NCI-H1105 treated with DMSO at 0.1 percent for 48 hours (cell line): ENCODE measurements at places on chromosomes 12 and 14.
A peak's percentile ranks its signal among the peaks of the same experiment; 100 is the strongest.

GRCh38 chr12:98154850-98155249 lies 360.5 kb upstream of the TMPO start:
- DNase-seq, result peak; percentile 77

GRCh38 chr14:72517736-72518135 lies 376.2 kb downstream of the DPF3 start:
- no peak for DNase-seq

DNA sequence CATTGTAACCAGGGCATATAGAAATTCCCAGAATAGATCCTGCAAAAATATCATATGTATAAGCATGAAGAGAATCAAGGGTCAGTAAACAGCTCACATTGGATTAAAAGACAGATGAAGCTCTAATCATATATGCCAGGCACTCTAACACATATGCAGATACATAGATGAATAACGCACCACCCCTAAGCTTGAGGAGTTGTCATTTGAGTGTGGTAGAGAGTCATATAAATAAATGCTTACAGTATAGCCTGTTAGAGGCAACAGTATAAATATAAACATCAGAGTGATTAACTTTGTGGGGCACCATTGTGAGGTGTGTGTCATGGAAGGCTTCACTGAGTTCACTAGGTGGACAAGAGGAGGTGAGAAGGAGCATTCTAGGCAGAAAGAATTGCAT lies 346.7 kb upstream of the PRICKLE1 start:
- no peak for DNase-seq

- no peak for DNase-seq
These were observed 99.2 kb downstream of the PHETA1 start for GRCh38 chr12:111269718-111270117.

DNA sequence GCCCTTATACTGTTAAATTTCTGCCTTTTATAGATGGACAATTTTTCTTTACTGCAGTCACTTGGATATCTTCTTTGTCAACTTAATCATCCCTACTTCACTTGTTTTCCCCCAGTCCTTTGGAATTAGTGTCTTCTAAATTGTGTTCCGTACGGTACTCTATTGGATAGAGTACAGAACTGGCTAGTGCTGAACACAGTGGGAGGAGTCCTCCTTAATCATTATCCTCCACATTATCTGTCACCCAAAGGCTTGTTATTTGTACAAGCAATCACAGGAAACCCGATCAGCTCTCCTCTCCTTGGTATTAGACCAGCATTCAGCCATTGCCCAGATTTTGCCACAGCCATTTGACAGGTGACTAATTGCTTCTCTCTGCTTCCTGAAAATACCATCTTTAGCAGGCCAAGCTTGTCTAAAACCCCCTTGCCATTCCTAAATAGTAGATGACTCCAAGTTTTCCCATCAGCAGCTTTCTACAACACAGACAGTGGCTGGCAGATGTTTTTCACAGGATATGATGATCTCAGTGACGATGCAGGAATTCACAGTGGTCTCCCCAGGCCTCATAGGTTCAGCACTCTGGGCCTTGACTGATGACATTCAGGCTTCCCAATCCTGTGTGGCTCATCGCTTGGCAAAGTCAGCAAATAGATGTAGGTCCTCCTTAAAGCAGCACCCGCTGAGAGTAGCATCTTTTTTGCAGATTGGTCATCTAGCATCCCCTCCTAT lies 216.0 kb upstream of the RGS6 start:
- peak; percentile 18 for DNase-seq

DNA sequence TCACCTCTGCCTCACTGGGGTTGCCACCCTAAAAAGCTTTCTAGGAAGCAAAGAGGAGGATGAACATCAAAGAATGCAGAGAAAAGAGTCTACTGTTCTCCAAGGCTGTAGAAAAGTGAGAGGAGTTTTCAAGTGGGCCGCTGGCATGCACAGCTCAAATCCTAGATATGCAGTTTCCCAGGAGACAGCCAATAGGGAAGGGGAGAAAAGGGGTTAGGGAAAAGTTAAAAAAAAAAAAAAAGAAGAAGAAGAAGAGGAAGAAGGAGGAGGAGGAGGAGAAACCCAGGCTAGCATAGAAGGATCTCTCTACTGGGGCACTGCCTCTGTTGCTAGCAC lies 682 bp downstream of the BATF start:
- no peak for DNase-seq

DNA sequence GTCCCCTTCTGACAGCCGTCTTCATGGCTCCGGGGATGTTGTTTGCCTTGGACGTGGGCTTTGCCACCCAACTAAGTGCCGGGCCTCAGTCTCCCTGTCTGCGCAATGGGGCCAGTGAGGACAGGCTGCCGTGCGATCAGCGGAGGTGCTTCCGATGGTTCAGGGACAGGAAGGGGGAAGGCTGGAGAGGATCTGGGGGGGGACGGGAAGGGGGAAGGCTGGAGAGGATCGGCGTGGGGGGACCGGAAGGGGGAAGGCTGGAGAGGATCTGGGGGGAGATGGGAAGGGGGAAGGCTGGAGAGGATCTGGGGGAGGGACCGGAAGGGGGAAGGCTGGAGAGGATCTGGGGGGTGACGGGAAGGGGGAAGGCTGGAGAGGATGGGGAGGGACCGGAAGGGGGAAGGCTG lies 3.4 kb downstream of the MMP17 start:
- peak; percentile 28 for DNase-seq

- DNase-seq, result no peak
These were observed 11.9 kb downstream of the PTPRO start for GRCh38 chr12:15334225-15334624.

- DNase-seq, result no peak
These were observed 68.2 kb upstream of the FGD4 start for GRCh38 chr12:32331133-32331532.

GRCh38 chr12:130752692-130753230 lies 36.7 kb upstream of the RIMBP2 start:
- no peak for DNase-seq

DNA sequence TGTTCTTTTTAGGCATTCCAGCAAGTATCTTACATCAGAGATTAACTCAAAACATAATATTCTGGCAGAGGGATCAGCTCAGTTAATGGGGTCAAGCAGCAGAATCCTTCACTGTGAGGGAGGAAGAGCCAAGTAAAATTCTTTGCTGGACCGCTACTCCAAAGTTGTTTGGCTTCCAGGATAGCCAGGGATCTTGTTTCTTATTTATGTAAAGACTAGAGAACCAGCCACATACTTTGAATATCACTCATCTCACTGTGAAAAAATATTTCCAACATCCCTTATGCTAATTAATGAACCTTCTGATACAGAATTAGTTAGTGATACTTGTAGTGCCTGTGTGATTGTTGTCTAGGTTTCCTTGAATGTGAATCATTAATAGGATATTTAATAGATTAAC lies 94.2 kb downstream of the PLEKHA5 start:
- no peak for DNase-seq

DNA sequence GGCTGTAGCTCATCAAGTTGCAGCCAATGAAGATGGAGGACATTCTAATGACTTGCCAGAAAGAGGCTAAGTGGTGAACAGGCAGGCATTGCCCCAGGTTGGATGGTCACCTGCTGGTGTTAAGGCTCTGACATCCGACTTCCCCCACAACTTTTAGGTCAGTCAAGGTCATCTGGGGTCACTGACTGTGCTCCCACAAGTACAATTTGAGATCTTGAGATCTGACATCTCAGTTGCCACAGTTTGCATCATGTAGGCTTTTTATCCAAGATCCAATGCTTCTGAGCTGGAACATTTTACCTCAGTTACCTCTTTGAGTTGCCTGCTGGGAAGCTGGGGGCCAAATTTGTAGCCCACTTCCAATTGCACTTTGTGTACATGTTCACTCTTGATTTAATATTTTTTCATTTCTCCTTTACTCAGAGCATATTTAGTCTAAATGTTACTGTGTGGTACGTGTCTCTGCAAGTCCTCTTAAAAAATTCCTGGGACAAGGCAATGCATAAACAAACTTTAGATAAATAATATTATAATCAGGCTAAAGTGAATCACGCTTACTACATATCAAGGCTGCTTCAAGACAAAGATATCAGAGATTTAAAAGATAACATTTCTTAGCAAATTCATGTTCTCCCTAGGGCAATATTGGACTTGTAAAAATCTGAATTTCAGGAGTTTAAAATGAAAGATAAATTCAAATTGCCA lies 61.4 kb downstream of the SEL1L start:
- DNase-seq, result no peak

- no peak for DNase-seq
These were observed 115.4 kb downstream of the DUSP6 start for GRCh38 chr12:89236748-89237383.

GRCh38 chr12:125606312-125606711 lies 541.1 kb downstream of the AACS start:
- DNase-seq, result no peak

DNA sequence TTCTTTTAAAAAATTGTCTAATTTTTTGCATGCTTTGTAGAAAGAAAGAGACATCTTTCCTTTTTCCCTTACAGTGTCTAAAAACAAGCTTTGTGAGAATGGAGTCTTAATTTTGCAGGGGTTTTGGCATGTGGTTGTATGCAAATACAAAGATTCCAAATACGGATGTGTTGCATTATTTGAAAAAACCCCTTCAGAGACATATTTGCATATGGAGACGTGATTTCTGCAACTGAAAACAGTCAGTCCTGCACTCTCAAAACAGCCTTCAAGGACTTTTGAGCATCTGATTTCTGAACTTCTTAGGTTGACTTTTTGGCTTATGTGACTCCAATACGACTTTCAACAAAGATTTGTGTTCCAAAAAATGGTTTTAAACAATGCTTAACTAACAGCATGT lies 7.8 kb downstream of the IRAK3 start:
- DNase-seq, result no peak
